ENCODE measurements at places on chromosomes 2 and 18.

DNA sequence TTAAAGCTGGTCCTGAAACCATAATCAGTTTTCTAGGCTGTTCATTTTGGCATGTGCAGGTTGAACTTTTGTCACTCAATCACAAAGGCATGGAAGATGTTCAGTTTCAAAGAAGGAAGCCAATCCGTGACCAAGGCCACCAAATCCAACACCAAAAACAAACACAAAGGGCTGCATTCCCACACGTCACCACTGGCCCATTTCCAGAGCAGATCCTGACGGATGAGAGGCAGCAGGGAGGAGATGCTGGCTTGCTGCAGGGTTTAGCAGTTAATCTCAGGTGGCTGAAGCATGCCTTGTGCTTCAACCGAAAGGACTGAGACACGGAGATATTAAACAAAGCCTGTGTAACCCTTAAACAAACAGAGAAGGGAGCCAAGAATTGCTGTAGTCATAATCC, 191.9 kb upstream of the CTAGE1 start:
- no peak for DNase-seq

- DNase-seq = no peak
Measured at GRCh38 chr2:229231885-229232284, 39.2 kb downstream of the PID1 start.

GRCh38 chr2:215984661-215985060, 28.7 kb downstream of the MREG start:
- DNase-seq = no peak

DNA sequence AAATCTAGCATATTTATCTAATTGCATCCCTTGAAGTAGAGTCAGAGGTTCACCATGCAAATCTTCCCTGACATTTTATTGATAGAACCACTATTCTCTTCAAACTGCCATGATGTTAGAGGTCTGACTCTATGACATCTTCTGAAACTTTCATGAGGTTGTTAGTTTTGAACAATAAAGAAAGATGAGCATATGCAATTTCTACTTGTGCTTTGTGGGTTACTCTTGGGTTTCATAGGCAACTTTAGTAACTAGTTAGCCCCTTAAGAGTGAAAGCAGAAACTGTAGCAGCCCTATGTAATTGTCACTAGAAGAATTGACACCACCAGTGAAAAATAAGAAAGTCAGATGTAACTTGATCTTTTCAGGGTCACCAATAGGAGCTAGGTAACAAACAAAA, 53.1 kb upstream of the ZEB2 start:
- DNase-seq = no peak

DNA sequence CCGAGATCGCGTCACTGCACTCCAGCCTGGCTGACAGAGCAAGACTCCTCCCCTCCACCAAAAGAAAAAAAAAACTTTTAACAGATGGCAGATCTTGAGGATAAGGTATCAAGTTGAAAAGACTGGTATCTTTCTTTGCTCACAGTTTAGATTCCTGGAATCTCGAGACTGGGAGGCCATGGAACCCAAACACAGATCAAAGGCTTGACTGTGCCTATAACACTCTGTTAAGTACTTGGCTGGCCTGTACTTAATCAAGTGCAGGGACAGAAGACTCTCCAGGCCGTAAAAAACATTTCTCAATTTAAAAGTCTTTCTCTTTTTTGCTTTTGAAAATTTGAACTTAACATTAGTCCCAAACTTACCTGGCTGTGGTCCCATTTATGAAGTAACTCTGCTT, 107.1 kb upstream of the ZNF516 start:
- DNase-seq = no peak

DNA sequence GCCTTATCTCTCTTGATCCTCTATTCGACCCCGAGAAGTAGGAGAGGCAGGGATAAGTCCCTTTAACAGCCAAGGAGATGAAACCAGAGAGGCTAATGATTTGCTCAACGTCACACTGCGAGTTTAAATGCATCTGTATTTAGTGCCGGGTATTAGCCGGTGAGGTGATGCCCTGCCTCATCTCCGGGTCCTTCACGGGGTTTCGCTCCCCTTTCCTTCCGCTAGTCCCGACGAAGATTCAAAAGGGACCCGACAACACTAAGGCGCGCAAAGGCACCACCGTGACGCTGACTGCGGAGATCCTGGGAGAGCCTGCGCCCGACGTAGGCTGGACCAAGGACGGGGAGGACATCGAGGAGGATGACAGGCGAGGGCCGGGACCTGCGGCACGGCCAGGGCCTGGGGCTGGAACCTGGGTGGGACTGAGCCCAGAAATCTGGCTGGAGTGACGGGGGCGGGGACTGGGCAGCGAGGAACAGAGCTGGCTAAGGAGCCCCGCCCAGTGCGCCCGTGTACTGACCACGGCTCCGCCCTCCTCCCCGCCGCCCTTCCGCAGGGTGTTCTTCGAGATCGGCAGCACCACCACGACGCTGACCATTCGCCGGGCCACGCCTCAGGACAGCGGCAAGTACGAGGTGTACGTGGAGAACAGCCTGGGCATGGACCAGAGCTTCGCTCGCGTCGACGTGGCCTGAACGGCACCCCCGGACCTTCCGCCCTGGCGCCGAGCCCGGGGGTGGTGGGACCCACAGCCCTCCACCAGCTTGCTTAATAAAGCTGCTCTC, 1.0 kb upstream of the GMPPA start:
- DNase-seq = peak; percentile 77

DNA sequence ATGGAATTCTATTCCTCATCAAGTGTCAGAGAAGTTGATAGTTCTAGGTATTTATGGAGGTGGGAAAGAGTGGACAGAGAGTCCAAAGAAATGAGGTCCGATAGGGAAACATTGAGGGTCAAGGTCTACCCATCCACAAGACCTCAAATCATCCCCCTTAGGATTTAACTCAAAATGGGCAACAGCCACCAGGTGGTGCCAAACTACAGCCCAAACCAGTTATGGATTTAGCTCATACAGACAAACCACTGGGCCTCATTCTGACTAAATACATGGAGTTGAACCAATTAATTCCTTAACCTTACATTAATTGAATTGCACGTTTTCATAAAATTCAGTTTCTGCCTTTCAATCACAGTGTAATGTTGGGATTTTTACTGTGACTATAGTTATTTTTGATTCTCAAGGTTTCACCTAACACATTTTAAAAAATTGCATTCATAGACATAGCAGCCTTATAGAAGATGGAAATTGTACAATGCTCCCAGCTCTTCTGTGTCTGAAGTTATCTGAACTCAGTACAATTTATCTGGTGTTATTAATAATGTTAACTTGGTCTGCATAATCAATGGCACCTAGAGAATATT, 98.2 kb upstream of the HNMT start:
- peak; percentile 75 for DNase-seq

GRCh38 chr2:192215096-192215877, 20.6 kb upstream of the TMEFF2 start:
- no peak for DNase-seq

GRCh38 chr18:25223899-25224886, 127.8 kb downstream of the ZNF521 start:
- no peak for DNase-seq

DNA sequence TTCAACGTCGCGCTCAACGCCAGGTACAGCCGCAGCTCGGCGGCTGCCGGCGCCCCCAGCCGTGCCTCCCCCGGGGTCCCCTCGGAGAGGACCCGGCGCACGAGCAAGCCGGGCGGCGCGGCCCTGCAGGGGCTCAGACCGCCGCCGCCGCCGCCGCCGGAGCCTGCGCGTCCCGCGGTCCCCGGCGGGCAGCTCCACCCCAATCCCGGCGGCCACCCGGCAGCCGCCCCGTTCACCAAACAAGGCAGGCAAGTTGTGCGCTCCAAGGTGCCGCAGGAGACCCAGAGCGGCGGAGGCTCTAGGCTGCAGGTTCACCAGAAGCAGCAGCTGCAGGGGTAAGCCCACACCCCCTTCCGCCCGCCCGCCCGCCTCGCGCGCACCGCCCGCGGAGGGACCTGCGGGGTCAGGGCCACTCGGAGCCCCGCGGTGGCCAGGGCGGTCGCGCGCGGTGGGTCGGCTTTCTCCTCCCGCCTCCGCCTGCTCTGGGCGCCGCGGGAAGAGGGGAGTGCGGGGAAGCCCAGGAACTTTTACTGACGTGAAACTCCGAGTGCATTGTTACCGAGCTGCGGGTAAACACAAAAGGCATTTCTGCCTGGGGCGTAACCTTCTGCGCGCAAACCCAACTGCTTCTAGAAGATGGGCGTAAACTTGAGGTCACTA, 861 bp downstream of the LTBP1 start:
- DNase-seq = peak; percentile 52

- no peak for DNase-seq
Measured at GRCh38 chr2:190065839-190066238, 3.3 kb upstream of the MSTN start.

GRCh38 chr2:128360711-128361110, 42.0 kb upstream of the HS6ST1 start:
- DNase-seq = no peak

- DNase-seq = no peak
Measured at GRCh38 chr18:59706499-59706898, 9.3 kb upstream of the CCBE1 start.

GRCh38 chr2:53609551-53609950, 158.1 kb upstream of the CHAC2 start:
- no peak for DNase-seq

GRCh38 chr2:213238753-213239495, 45.3 kb upstream of the SPAG16 start:
- no peak for DNase-seq

- no peak for DNase-seq
Measured at GRCh38 chr2:51441786-51442185, 409.9 kb upstream of the NRXN1 start.

GRCh38 chr2:43157506-43158246, 68.7 kb downstream of the ZFP36L2 start:
- no peak for DNase-seq

- DNase-seq = no peak
Measured at GRCh38 chr2:53985646-53986045, 14.9 kb upstream of the PSME4 start.

DNA sequence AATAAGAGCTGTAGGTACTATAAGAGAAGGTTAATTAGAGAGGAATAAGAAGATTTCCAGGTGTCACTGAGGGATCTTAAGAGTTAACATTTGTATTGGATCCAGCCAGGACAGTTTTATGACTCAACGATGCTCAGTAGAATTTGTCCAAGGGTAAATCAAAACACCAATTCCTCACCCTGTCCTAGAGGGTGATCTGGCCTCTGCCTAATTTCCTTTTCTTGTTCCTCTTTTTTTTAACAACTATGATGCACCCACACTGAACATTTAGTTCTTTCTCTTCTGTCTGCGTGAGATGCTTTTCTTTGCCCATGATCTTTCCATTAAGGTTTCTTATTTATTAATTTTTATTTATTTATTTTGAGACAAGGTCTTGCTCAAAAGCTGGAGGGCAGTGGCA, 92.0 kb downstream of the PMS1 start:
- DNase-seq = no peak

GRCh38 chr2:156158808-156159207, 173.7 kb downstream of the NR4A2 start:
- DNase-seq = no peak

DNA sequence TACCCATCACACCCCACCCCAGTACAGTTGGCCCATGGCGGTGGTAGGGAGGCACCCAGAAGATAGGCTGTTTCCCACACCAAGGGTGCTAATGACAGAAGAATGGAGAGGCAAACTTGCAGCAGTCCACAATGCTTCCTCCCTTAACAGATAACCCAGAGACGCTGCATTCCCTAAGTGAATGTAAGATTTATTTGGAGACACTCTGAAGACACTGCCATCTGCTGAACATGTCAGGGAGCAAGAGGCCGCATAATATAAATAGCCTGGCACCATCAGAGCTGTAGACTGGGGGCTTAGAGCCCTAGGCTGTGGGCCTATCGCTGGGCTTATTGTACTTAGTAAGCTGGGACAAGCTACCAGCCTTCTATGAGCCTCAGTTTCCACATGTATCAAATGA, 2.2 kb upstream of the IWS1 start:
- DNase-seq = no peak

DNA sequence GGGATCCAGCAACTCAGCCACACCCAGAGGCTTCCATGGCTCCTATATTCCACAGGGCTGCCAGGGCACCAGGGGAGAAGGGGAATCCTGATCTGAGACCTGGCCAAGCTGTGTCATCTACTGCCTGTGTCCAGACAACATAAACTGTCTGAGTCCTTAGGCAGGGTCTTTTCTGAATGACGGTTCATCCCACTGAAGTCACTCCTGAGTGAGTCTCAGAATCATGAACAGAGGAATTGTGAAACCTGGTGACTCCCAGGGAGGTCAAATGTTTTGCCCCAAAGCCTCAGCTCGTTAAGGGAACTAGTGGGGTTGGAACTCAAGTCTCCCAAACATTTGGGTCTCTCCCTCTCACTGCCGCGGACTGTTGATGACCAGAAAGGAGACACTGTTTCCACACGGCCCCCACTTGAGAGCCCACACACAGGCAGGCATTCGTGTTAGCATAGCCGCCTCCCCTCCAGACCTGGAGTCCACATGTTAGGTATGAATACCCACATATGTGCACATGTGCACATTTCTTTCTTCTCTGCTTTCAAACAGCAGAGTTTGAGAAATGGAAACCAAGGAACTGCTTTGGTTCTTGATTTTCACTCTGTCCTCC, 125.0 kb upstream of the MSH6 start:
- no peak for DNase-seq

DNA sequence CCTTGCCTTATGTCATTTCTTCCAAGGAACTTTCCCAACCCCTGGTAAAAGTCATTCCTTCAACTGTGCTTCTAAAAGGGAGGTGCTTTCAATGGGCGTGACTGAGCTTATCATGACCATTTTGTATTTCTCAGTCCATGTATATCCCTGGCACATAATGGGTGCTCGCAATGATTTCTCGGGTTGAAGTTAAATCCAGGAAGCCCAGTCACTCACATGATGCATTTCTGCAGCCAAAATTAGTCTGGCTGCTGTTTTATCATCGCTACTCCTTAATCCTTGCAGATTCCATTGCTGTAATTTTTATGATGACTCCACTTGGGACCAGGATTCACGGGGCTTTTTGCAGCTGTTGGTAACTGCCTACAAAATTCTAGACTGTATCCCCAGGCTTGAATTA, 25.9 kb upstream of the RFX8 start:
- DNase-seq = no peak

DNA sequence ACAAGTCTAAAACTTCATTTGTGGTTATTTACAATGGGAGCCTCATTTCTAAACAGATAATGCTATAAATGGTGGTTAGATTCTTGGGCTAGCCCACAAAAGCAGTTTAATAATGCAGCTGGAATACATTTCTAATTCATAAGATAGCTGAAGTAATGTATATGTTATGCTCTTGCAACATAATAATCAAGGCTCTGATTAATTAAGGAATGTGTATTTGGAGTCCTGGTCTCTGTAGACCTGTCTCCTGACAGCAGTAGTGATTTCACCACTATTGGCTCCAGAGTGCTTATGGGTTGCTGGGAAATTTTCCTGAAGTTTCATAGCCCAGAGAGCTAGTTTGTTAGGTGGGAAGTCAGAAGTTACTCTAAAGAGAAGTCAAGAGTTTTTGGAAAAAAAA, 21.3 kb upstream of the CDC42EP3 start:
- no peak for DNase-seq

DNA sequence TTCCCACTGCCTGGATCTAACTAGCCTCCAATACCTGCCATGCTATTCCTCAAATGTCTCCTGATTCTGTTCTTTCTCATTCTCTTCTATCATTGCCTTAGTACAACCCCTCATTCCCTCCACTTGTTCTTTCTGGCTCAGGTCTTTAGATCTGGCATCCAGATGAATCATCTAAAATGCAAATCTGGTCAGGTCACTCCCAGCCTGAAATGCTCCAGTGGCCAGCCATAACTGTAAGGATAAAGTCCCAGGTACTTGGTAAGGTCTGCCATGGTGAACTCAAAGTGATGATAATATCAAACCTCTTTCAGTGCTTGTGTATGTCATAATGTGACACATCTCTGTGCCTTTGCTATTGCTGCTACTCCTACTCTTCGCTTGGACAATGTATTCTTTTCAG, 2.9 kb upstream of the SNRNP27 start:
- no peak for DNase-seq

- no peak for DNase-seq
Measured at GRCh38 chr2:100938031-100939026, 63.8 kb upstream of the RPL31 start.
